MG63 (cell line): ENCODE measurements at places on chromosomes 13 and 19.

DNA sequence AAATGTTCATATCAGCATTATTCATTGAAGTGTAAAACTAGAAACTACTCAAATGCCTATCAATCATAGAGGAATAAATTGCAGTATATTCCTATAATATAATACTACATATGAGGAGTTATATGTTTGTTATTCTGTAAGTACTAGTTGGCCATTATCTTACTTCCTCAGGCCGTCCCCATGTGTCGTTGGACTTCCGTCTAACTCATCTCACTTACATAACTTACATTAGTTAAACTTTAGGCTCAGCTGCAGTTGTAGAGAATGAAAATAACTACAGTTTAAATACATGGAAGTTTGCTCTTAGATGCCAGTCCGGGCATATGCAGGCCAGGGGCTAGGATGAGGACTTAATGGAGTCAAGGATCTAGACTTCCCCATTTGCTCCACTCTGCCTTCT lies 8.6 kb upstream of the EPSTI1 start:
- DNase-seq: no peak

DNA sequence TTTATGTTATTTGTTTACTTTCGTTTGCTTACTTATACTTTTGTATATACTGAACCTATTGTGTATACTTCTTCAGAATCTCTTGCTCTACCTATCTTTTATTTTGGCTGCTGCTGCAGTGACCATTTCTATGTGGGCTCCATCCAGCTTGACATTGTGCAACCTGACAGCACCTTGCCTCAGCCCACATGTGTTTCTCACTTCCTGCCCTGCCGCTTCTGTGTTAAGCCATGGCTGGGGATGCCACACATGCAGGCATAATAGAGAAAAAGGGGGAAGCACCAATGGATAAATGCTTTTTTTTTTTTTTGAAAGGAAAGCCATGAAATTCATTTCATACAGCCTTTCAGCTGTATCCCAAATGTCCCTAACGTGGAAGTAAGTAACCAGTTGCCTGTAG lies 147.6 kb downstream of the RBM26 start:
- no peak for DNase-seq

- DNase-seq: no peak
These were observed 691.0 kb upstream of the SGCG start for GRCh38 chr13:22489771-22490170.

GRCh38 chr19:14561847-14562351 lies 10.0 kb downstream of the NDUFB7 start:
- peak; percentile 86 for DNase-seq

DNA sequence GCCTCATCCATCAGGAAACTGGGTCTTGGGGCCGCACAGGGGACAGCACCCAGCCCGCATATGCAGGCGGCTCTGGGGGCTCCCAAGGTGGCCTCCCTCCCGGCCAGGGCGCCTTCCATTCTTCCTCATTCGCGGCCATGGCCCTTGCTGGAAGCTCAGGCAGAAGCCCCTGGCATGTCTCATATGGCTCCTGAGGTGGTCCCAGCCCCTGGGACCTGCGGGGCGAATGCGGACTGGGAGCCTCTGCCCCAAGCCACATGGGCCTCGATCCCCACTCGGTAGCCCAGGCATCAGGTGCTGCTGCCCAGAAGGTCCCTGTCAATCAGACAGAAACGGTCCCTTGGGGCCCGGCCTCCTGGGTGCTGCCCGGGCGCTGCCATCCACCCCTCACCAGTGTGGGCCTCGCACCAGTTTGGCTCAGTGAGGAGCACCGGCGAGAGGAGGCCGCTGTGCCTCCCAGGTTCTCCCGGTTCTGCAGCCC lies 301.6 kb downstream of the TEX29 start:
- DNase-seq: no peak

DNA sequence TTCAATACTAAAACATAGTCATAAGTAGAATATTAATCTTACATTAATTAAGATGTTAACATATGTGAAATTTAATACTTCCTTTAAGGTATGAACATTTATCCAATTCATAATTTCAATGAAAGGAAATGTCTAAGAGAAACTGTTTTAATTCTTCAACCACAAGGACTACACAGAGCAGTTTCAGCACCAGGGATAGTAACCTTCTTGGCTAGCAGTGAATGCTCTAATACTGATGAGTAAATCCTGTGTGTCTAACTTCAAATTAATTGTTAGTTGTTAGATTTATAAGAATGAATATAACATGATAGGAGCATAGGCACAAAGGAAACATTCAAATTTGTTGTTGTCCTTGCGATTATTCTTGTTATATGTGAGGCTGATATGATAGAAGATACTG lies 15.6 kb upstream of the NBEA start:
- DNase-seq: peak; percentile 3

- DNase-seq: peak; percentile 27
These were observed 325.4 kb upstream of the TSHZ3 start for GRCh38 chr19:31674503-31675192.

- no peak for DNase-seq
These were observed 798.2 kb downstream of the UQCRFS1 start for GRCh38 chr19:28414748-28415147.

GRCh38 chr19:1858412-1859081 lies 4.8 kb downstream of the KLF16 start:
- no peak for DNase-seq

DNA sequence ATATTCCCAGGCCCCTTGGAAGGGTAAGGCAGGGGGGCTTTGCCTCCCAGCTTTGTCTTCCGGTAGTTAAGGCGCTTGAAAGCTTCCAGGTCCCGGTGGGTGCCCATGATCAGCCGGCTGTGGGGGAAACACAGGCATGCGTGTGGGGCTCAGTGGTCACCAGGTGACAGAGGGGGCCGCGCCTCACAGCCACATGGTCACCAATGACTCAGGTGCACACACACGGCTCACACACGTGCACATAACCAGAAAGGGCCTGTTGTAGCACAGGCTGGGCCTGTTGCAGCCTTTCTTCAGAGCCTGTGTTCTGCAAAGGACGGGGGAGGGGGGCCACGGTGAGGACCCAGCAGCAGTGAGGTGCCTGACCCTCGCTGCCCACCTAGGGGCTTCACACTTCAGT lies 5.9 kb downstream of the NANOS3 start:
- DNase-seq: no peak

DNA sequence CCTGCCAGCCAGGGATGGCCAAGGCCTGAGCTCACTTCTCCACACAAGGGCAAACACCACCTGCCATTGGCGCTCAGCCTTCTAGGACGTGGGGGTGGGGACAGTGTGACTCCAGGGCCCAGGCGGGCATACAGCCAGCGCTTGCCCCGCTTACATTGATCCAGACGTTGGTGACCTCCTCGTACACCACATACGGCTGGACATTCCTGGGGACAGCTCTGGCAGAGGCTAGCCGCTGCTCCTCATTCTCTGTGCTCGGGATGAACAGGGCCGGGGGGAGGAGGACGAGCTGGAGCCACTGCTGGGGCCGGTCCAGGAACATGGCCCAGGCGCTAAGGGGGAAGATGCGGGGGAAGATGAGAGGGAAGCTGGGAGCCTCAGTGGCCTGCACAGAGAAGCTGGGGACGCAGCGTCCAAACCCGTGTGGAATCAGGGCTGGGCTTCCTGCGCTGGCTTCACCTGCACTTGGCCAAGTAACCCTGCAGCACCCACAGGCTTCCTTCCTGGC lies 25.1 kb upstream of the MYDGF start:
- no peak for DNase-seq

DNA sequence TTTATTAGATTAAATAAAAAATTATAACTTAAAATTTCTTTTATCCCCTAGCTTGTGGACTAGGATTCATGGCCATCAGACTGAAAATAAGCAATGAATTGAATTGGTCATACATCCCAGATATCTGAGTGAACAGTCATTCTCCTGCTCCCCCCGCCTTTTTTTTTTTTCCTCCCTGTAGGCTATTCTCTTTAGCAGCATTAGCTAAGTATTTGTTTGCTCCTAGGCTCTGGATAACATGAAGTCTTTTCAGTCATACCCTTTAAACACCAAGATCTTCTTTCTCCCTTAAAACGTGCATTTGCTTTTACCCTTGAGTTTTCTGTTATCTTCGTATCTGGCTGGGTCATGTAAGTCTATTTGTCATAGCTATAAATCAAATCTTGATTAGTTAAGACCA lies 866.7 kb upstream of the SPRY2 start:
- no peak for DNase-seq

GRCh38 chr13:30608364-30608763 lies 9.4 kb upstream of the USPL1 start:
- DNase-seq: no peak

DNA sequence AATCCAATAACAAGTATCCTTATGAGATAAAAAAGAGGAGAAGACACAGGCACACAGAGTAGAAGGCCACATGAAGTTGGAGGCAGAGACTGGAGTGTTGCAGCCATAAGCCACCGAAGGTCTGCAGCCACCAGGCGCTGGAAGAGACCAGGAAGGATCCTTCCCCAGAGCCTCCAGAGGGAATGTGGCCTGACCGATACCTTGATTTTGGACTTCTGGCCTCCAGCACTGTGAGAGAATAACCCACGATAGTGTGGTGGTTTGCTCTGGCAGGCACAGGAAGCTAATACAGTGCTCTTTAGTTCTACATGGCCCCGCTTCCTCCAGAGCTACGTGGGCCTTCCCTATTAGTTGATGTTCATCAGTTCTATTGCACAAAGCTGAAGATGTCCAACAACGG lies 15.3 kb upstream of the SULT2A1 start:
- no peak for DNase-seq

DNA sequence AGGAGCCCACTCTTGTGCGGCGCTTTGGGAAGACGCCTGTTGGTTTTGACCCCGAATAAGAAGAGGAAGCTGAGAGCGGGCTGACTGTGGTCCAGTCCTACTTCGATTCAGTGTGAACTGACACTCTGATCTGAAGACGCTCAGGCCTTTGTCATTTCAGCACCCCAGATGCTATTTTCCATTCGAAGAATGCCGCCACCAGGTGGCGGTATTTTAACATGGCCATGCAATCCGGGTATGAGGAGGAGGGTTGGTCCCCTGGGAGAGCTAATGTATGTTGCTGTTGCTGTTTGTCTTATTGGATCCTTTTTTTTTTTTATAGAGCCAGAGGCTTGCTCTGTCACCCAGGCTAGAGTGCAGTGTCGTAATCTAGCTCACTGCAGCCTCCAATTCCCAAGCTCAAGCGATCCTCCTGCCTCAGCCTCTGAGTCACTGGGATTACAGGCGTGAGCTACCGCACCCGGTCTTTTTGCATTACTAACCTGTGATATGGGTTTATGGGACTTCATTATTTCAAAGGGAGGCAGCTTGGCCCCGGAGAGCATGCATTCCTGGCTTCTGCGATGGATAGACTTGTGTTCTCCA lies 803 bp upstream of the TIMM44 start:
- peak; percentile 91 for DNase-seq

DNA sequence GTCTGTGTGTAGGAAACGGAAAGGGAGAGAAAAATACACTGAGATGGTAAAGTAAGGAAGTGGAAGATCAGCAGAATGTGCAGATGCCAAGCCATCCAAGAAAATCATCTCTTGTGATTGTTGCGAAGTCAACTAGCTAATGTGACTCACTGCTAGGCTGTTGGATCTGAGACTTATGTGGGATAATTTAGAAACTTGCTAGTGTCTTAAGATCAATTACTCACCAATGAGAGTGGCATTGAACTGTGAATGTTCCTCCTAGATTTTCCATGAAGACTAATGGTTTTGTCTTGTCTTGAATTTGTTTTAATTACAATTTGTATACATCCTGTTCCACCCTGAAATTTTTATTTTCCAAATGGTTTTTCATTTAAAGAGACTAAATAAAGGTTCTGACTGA lies 771.6 kb downstream of the EFNB2 start:
- DNase-seq: no peak

DNA sequence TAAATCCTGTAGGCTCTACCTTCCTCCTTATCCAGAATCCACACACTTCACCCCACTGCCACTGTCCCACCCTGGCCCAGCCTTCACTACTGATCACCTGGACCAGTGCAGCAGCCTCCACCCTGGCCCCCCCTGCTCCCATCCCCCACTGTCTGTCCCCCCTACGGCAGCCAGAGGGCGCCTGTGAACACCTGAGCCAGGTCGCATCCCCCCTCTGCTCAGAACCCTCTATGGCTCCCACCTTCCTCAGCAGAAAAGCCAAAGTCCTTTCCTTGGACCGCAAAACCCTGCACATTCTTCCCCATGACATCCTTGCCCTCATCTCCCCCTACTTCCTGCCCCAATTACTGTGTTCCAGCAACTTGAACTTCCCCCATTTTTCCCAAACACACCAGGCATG lies 20.6 kb downstream of the ELAVL3 start:
- no peak for DNase-seq

- DNase-seq: peak; percentile 51
These were observed 5.2 kb downstream of the ZIC2 start for GRCh38 chr13:99986741-99987140.

- no peak for DNase-seq
These were observed 189.0 kb downstream of the LMO7 start for GRCh38 chr13:75825161-75825560.

GRCh38 chr19:21677696-21678418 lies 89.5 kb downstream of the ZNF100 start:
- no peak for DNase-seq

- no peak for DNase-seq
These were observed 432.6 kb downstream of the ZNF536 start for GRCh38 chr19:30804751-30805150.

DNA sequence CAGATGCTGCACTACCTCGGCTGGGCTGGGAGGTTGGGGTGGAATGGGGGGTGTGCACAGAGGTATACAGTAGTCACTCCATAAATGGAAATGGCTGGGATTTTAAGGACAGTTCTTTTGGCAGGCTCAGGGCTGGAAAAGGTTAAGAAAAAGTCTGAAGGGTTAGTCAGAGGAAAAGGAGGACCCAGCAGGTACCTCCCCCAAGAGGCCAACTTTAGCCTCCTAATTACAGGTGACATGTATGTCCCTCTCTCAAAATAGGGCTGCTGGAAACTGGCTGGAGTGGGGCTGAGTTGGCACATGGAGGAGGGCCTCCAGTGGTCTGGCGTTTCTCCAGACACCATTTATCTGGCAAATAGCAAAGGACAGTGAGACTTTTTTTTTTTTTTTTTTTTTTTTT lies 994 bp downstream of the CCDC194 start:
- peak; percentile 26 for DNase-seq

DNA sequence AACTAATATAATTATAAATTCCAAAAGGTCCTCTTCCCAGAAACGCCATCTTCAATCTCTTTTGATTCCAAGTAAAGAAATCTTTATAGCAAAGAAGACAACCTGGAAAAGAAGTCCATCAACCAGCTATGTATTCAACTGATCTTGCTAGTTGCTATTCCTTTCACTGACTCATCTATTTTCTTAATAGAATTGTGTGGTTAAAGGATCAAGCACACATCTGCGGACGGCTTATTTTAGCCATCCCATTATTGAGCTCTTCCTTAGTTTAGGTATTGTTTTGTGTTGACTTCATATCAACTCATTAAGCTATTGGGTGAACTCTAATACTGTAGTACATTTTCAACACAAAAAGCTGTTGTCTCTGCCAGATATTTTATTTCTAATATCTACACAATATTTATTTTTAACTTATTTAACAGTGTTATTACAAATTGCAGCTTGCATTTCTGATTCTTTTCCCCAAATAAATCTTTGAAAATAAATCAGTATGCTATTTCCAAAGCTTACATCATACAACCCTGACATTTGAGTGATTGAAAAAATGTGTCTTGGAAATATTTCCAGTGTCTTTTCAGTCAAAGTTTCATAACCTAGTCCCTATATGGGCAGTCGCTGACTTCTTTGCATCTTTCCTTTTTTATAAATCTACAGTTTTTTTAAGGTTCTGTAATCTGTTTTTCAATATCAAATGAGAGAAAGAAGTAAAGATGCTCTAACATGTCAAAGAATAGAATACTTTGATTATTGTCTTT lies 158.8 kb upstream of the SPRY2 start:
- no peak for DNase-seq
